ENCODE measurements at places on chromosomes 12 and 14. TPM values are rescaled to one million over a fixed set of nuclear protein-coding genes. Genes with fewer than 3 reads are reported as not detected.

Gene CLEC1A
- 1.7 TPM for total RNA-seq

Gene TMEM19
- total RNA-seq = 39.2 TPM

Gene PRR4
- total RNA-seq = 1.0 TPM

Gene ST8SIA1
- 2.7 TPM for total RNA-seq

Gene TEX52
- not detected for total RNA-seq

Gene CLEC1B
- not detected for total RNA-seq

Gene KLRD1
- total RNA-seq = 1.1 TPM

Gene CAPZA3
- not detected for total RNA-seq

Gene SMIM41
- 0.30 TPM for total RNA-seq

Gene COA8
- 41.5 TPM for total RNA-seq

Gene CLEC7A
- 6.8 TPM for total RNA-seq

Gene IL26
- total RNA-seq = not detected

Gene PLEKHD1
- total RNA-seq = 0.10 TPM

Gene CIDEB
- 12.9 TPM for total RNA-seq

Gene FBXO21
- 34.5 TPM for total RNA-seq

Gene MIP
- total RNA-seq = not detected

Gene DDN
- 0.17 TPM for total RNA-seq

Gene HOTAIR
- total RNA-seq = not detected

Gene KLRB1
- 2.6 TPM for total RNA-seq

Gene DBX2
- not detected for total RNA-seq

Gene SLC4A8
- total RNA-seq = 1.1 TPM

Gene WNT1
- not detected for total RNA-seq

Gene NOXRED1
- total RNA-seq = 0.82 TPM

Gene SLC7A8
- total RNA-seq = 23.8 TPM

Gene KIAA0586
- total RNA-seq = 17.4 TPM

Gene C14orf180
- total RNA-seq = not detected

Gene C12orf50
- 0.05 TPM for total RNA-seq

Gene IRAK3
- total RNA-seq = 3.3 TPM

Gene PRIMA1
- total RNA-seq = 1.2 TPM

Gene DPPA3
- not detected for total RNA-seq

Gene RPL10L
- total RNA-seq = 5.2 TPM

Gene SLC6A12
- total RNA-seq = 0.16 TPM

Gene RERG
- total RNA-seq = 5.3 TPM

Gene TAS2R7
- not detected for total RNA-seq

Gene P2RX2
- total RNA-seq = 0.24 TPM

Gene NYNRIN
- total RNA-seq = 26.7 TPM

Data from colonic mucosa (tissue), 4 donors.